Stimulated activated CD8-positive, alpha-beta memory T cell treated with anti-CD3 and anti-CD28 coated beads, Interleukin-4, amount 100 ng/mL, for 4 hours (primary cell): ENCODE measurements at places on chromosomes 2 and 18.

DNA sequence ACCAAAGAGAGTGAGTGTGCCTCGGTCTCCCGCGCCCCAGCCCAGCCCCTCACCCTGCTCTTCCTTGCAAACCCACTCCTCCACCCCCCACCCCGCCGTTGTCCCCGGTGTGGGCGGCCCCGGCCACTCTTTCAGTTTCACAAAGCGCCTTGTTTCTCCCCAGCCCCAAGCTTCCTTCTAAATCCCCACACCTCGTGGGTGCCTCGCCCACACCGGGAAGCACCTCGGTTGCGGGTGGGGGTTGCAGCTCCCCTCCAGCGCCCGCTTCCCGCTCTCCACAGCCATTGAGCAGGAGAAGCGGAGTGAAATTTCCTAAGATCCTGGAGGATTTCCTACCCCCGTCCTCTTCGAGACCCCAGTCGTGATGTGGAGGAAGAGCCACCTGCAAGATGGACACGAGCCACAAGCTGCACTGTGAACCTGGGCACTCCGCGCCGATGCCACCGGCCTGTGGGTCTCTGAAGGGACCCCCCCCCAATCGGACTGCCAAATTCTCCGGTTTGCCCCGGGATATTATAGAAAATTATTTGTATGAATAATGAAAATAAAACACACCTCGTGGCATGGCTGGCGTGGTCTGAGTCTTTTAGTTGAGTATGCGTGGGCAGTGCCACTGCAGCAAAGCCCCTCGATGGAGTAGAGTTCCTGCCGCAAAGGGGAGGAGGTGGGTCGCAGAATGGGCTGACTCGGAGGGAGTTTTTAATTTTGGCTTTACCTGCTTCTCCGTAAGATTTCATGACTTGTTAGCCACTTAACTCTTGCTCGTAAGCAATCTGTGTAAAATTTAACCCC, 848 bp downstream of the TMSB10 start:
- DNase-seq: no peak

DNA sequence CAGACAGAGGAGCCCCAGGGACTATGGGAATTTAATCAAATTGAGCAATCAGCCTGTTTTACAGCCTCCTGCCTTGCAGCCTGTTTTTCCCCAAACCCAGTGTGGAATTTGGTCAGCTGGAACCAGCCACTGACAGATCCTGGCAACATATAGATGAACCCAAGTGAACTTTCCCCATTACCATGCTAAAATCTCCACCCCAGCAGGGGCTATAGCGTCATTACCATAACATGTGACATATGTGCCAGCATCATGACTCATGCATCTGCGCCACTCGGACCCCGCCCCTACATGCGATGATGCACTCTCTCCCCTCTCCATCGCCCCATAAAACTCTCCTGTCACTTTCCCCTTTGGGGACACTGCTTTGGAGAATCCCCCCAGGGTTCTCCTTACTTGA, 17.3 kb upstream of the FEZ2 start:
- no peak for DNase-seq

GRCh38 chr2:100682536-100682935, 119.7 kb downstream of the PDCL3 start:
- DNase-seq: no peak

DNA sequence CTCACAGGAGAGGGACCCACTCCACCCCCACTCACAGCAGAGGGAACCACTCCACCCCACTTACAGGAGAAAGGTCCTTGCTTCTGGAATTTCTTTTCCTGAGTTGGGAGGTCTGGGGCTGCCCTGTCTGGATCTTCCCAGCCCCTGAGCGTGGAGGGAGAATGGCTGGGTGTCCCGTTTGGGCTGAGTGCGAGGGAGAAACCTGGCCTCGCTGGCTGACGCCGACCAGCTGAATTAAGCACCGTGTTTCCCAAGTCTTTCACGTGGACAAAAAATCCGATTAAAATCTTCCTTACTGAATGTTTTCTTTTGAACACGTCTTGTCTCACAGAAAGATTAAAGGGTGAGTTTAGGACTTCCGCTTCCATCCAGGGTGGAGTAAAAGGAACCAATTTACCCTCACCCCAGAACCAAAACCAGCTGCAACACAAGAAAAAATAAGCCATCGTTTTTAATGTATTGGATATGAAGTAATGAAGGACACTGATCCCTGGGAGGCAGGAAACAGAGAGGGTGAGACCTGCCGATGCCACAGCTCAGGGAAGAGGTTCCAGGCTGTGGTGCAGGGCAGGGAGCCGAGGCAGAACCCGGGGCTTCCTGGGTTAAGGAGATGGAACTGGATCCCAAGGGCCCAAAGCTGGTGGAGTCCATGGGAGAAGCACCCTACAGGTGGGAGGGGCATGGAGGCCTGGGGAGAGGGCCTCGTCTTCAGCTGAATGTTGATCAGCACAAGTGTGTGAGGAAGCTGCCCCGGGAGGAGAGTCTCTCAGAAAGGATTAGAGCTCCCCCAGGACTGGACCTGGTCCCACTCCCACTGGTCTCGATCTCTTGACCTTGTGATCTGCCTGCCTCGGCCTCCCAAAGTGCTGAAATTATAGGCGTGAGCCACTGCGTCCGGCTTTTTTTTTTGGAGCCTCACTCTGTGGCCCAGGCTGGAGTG, 60.3 kb downstream of the RTP5 start:
- DNase-seq: no peak

DNA sequence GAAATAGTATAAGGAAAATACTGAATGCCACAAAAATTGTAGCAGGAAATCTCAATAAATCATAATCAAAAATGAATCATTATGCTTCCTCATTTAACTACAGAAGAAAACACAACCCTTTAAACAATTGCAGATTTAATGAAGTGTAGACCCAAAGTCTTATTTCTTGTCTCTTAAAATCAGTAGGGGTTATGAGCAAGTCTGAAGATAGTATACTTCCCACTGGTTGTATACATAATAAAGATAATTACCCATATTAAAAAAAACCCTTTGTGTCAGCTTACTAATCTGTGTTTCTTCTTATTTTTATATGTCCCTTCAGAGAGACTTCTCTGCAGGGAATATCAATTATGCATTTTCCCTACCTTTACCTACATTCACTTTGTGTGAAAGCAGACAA, 504.7 kb downstream of the ERBB4 start:
- no peak for DNase-seq

DNA sequence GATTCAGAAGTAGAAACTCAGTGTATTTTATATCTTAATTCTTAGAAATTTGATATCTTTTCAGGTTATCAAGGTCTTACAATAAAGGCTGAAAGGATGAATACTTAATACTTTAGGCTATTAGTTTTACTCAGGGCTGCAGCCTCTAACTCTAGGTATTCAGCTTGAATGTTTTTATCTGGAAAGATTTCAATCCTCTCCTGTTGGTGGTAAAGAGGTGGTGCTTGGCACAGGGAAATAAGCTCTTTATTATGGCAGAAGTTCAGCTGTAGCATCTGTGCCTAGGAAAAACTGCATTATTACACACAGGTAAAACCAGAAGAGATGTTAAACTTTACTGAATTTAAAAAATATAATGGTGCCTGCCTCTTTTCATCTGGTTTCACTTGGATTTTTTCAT, 11.1 kb downstream of the ACVR2A start:
- no peak for DNase-seq

DNA sequence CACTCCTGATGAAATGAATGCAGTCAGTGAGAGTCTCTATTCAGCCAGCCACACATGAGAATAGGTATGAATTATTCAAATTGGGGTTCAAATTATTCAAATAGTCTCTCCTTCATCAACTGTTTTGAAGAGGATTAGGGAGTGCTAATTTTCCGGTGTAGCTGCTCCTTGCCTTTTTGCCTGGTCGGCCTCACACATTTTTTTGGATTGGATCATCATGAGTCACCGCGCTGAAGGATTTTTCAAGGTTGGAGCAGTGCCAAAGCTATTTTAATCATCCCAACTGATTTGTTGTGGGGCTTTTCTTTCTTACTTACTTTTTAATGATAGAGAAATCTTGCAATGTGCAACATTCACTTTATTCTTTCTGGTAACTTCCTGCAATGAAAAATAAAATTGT, 2.4 kb upstream of the DTNA start:
- DNase-seq: no peak

DNA sequence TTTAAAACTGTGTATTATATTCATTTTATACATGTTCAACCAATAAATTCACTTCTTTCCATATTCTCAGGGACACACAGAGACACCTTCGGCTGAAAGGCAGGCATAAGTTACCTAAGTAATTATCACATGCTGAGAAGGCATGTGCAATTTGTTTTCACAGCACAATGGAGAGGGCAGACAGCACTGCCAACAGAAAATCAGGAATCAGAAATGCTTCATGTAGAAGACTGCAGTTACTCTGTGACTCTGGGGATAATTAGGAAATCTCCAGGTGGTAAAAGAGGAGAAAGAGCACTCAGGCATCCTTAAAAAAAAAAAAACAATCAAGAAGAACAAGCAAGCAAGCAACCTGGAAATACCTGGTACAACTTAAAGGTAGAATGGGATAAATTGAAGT, 49.3 kb downstream of the DSEL start:
- no peak for DNase-seq

- no peak for DNase-seq
Observed at GRCh38 chr2:164882276-164882675, 40.7 kb upstream of the COBLL1 start.

GRCh38 chr2:67955748-67956603, 106.8 kb downstream of the C1D start:
- no peak for DNase-seq

- no peak for DNase-seq
Observed at GRCh38 chr2:15795426-15795825, 144.9 kb upstream of the MYCN start.

- DNase-seq: no peak
Observed at GRCh38 chr18:22238036-22238435, 68.6 kb downstream of the GATA6 start.

DNA sequence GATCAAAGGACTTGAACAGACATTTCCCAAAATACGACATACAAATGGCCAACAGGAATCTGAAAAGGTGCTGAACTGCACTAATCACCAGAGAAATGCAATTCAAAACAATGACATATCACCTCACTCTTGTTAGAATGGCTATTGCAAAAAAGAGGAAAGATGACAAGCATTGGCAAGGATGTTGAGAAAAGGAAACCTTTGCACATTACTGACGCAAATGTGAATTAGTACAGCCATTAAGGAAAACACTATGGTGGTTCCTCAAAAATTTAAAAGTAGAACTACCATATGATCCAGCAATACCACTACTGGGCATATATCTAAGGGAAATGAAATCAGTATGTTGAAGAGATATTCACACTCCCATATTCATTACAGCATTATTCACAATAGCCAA, 57.7 kb upstream of the ASPRV1 start:
- DNase-seq: no peak

GRCh38 chr18:24053211-24053610, 38.7 kb downstream of the TTC39C start:
- no peak for DNase-seq

GRCh38 chr2:184598316-184599053, at the start of gene ZNF804A:
ZNF804A (plus strand) TSS chr2:184598529; CDS start chr2:184598960, 431 bp downstream.
- DNase-seq: no peak
